ENCODE measurements at places on chromosomes 1 and 21. TPM values are rescaled to one million over a fixed set of nuclear protein-coding genes. Genes with fewer than 3 reads are reported as not detected.

The CGN gene
- total RNA-seq, result 31.6 TPM

The SAMD13 gene
- total RNA-seq, result 6.6 TPM

The OR2C3 gene
- total RNA-seq, result 0.87 TPM

The PPIAL4G gene
- total RNA-seq, result 0.12 TPM

The SLC30A10 gene
- total RNA-seq, result 2.4 TPM

The RIMS3 gene
- total RNA-seq, result 9.4 TPM

The CLCA4 gene
- total RNA-seq, result 0.12 TPM

DNA sequence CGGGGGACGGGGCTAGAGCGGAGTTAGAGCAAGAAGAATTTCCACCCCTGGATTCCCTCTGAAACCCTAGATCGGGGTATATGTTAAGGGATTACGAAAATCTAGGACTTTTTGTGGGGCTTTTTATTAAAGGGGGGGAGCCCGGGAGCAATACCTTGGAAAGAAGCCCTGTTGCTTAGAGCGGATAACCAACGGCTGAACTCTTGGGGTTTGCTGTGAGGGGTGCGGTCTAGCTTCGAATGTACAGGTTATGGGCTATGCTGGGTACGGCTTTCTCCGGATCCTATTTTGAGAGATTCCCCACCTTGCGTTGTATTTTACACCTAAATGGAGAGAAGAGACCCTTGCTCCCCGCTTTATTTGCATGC lies 626 bp downstream of the DYRK3 start:
- H3K4me3 ChIP-seq, result peak overlapping the region; percentile 66
- peaks cover 7% of the 10 kb centered on the region for H3K4me1 ChIP-seq
- no peaks in the 10 kb centered on the region for H3K36me3 ChIP-seq
- peak overlapping the region; percentile 71 for H3K27ac ChIP-seq
- no peak for DNase-seq
- no peaks in the 10 kb centered on the region for H3K27me3 ChIP-seq

DNA sequence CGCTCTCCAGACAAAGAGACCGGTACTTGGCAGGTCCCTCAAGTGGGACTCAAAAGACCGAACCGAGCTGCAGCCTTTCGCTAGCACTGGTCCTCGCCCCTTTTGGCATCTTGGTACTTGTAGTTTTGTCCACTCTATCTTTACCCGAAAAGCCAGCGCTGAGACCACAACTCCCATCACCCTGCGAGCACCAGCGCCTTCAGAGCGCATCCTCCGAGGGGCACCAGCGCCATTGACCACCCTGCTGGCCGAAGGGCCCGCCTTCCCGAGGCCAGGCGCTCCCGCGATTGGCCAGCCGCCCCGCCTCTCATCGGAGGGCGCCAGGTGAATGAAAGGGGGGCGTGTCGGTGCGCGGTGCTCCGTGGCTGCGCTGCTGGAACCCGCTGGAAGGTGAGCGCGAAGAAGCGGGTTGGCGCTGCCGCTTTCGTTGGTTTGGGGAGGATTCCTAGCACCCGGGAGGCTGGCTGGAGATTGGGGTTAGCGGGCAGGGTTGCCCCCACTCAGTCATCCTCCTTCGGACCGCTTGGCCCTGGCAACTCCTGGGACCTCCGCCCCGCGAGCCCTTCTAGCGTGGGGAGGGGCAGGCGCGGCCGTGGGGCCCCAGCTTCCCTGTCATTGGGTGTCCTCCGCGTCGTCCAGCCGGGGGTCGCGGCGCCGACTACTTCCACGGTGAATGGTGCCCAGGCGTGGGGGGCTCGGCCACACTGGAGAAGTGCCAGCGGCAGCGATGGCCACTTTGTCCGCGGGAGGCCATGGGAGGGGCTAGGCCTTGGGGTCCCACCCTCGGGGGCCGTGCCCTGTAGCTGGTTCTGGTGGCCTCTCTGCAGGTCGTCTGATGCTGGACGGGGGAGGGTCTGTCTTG lies at the start of gene ZBTB8B:
Gene ZBTB8B (plus strand): TSS at position 357 of the 862 bp plus-strand sequence. CDS start 5,553 bp downstream, outside the sequence.
- H3K4me3 ChIP-seq, result peak within 1 kb of the TSS; percentile 62
- H3K4me1 ChIP-seq, result peaks cover 5% of the 10 kb centered on the region
- H3K27me3 ChIP-seq, result no peaks in the 10 kb centered on the region
- no peaks in the 10 kb centered on the region for H3K36me3 ChIP-seq
- peak; percentile 93 for DNase-seq
- no peak within 1 kb of the TSS for H3K27ac ChIP-seq

DNA sequence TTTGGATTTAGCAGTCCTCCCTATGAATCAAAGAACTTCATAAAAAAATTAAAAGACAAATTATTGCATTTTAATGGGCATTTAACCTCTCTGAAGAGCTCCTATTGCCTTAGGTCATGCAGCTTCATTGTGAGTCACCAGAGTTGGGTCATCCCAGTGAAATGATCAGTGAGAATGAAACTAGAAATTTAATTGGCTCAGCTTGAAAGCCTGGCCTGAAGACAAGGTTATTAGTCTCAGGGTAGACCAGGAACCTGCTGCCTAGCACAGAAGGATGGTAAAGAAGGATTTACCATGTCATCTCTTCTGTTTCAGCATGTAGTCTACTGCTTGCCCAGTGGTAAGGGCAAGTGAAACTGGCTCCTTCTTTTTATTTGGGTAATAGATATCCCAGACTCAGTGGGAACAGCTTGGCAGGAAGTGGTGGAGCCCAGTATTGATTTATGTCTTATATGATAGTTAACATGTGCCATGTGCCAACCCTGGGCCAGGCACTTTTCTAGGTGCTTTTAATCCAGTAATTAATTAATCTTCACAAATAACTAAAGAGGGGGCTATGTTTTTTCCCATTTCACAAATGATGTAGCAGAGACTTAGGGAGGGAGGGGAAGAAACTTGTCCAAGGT lies 23.6 kb downstream of the LAMC2 start:
- H3K36me3 ChIP-seq, result no peaks in the 10 kb centered on the region
- H3K27ac ChIP-seq, result no peak overlapping the region
- DNase-seq, result no peak
- H3K27me3 ChIP-seq, result no peaks in the 10 kb centered on the region
- no peak overlapping the region for H3K4me3 ChIP-seq
- no peaks in the 10 kb centered on the region for H3K4me1 ChIP-seq

DNA sequence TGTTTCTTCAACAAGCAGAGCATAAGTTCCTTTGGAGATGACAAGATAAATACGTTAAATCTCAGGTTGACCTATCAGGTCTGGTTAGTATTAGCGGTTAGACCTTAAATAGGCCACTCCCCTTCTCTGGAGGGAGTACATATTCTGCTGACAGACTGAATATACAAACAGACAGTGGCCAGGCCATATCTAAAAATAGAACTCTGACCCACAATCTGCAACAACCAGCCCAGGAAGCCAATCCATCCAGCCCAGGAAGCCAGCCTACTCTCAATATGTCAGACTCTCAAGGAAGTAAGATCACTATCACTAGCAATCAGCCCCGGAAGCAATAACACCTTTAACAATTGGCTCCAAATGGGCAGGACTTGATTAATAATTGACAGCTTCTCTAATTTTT lies 6.7 kb downstream of the IL20 start:
- no peaks in the 10 kb centered on the region for H3K27me3 ChIP-seq
- H3K4me3 ChIP-seq, result no peak overlapping the region
- no peak overlapping the region for H3K27ac ChIP-seq

GRCh38 chr1:54156201-54156600 lies 3.4 kb upstream of the CDCP2 start:
- H3K36me3 ChIP-seq, result no peaks in the 10 kb centered on the region
- DNase-seq, result no peak
- no peaks in the 10 kb centered on the region for H3K27me3 ChIP-seq
- no peak overlapping the region for H3K27ac ChIP-seq
- H3K4me3 ChIP-seq, result no peak overlapping the region
- H3K4me1 ChIP-seq, result peaks cover 3% of the 10 kb centered on the region

All from testis (tissue), 5 donors.